ENCODE measurements at places on chromosomes 7 and 10.

DNA sequence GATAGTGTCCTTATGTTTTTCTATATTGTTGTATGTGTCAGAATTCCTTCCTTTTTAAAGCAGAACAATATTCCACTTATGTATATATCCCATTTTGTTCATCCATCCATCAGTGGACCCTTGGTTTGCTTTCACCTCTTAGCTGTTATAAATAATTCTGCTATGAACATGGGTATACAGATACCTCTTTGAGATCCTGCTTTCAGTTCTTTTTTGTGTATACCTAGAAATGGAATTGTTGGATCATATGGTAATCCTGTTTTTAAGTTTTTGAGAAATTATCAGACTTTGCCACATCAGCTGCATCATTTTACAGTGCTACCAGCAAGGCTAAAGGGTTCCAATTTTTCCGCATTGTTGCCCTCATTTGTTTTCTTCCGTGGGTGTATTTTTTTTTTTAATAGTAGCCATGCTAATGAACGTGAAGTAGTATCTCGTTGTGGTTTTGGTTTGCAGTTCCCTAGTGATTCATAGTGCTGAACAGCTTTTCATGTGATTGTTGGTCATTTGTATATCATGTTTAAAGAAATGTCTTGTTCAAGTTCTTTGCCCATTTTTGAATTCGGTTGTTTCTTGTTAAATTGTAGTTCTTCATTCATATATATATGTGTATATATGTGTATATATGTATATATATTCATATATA is 87.8 kb downstream of the LCOR start:
- H3K27me3 ChIP-seq: no peaks in the 10 kb centered on the region
- H3K4me3 ChIP-seq: no peak overlapping the region
- H3K36me3 ChIP-seq: peaks cover 4% of the 10 kb centered on the region
- H3K4me1 ChIP-seq: peaks cover 6% of the 10 kb centered on the region
- H3K27ac ChIP-seq: no peak overlapping the region

GRCh38 chr10:102059987-102060386 is 4.0 kb upstream of the ARMH3 start:
- H3K27me3 ChIP-seq: peaks cover 22% of the 10 kb centered on the region
- H3K36me3 ChIP-seq: no peaks in the 10 kb centered on the region
- no peak overlapping the region for H3K4me3 ChIP-seq
- DNase-seq: no peak
- H3K4me1 ChIP-seq: peaks cover 16% of the 10 kb centered on the region

GRCh38 chr10:22681783-22682183 is 32.6 kb downstream of the PIP4K2A start:
- H3K27ac ChIP-seq: peak overlapping the region; percentile 87
- no peaks in the 10 kb centered on the region for H3K36me3 ChIP-seq
- peaks cover 77% of the 10 kb centered on the region for H3K4me1 ChIP-seq
- H3K27me3 ChIP-seq: no peaks in the 10 kb centered on the region
- H3K4me3 ChIP-seq: no peak overlapping the region

DNA sequence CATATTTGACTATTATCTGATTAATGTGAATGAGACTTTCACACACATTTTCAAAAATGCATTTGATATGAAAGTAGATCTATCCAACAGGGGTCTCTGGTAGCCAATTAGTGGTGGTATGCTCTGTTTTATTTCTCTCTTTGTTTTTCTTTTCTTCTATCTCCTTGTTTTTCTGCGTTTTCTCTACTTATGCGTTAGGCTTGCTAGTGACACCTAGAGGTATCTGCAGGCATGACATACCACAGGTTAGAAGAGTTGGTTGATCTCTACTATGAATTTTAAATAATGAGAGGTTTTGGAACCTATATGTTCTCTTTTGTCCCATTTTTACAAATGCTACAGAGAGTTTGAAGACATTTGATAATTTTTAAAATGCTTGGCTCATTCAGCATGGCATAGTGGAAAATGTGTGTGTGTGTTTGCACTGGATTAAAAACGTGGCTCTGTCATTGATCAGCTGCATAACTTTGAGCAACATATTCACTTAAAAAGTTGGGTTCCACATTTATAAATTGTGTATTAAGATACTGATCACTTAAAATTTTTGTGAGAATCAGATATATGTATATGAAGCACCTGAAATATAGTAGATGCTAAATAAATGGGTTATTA is 28.1 kb upstream of the PLXDC2 start:
- peak overlapping the region; percentile 0 for H3K27ac ChIP-seq
- H3K4me1 ChIP-seq: peaks cover 43% of the 10 kb centered on the region
- H3K4me3 ChIP-seq: no peak overlapping the region

GRCh38 chr7:52369922-52370321 is 665.5 kb upstream of the POM121L12 start:
- H3K4me1 ChIP-seq: no peaks in the 10 kb centered on the region
- no peaks in the 10 kb centered on the region for H3K27me3 ChIP-seq

GRCh38 chr10:114057855-114058254 is 14.2 kb downstream of the ADRB1 start:
- H3K36me3 ChIP-seq: no peaks in the 10 kb centered on the region
- no peak for DNase-seq
- no peaks in the 10 kb centered on the region for H3K27me3 ChIP-seq
- no peak overlapping the region for H3K27ac ChIP-seq
- H3K4me3 ChIP-seq: no peak overlapping the region

DNA sequence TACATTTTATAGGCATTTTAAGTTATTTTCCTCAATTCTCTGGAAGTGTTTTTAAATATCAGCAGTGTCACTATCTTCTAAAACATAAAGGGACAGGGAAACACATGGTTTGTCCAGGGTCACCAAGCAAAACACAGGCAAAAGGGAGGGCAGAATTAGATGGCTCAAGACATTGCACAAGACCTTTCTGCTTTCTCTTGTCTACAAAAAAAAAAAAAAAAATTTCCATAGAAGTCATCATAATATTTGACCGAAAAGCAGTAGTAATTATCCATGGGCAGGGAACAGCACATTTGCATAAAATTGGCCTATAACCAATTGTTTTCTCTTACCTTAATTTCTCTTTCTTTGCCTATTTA is 703.1 kb upstream of the FZD8 start:
- H3K27ac ChIP-seq: no peak overlapping the region
- DNase-seq: no peak
- no peaks in the 10 kb centered on the region for H3K27me3 ChIP-seq

DNA sequence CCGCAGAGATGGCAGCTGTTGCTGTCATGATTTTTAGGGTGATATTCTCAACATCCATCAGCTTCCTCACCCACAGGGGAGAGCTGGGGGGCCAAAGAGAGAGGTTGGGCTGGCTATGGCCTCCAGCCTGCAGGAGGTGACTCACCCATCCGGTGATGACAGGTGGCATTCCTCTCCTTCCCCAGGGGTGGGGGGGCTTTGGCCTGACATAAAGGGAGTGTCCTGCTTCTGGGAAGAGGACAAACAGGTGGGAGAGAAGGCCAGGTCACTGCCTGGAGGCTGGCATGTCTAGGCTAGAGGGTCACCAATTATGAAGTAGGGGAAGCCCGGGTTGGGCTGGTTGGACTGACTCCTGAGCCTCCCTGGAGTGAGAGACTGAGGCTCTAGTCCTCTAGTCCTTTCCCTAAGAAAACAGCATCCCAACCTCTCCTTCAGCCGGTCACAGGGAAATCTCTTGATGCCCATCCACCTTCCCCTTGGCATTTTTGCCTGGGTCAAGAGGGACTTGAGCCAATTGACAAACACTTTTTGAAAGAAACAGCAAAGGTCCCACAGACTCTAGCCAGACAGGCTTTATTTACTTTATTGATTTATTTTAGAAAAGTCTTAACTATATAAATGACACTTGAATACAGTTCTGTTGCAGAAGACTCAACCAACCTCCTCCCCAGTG is 79.8 kb upstream of the ZNF716 start:
- H3K36me3 ChIP-seq: peaks cover 82% of the 10 kb centered on the region
- H3K27me3 ChIP-seq: peaks cover 27% of the 10 kb centered on the region
- no peaks in the 10 kb centered on the region for H3K4me1 ChIP-seq
- DNase-seq: no peak
